Colonic mucosa (tissue), 4 donors: ENCODE measurements at places on chromosomes 2 and 18.

- H3K27me3 ChIP-seq = no peaks in the 10 kb centered on the region
- H3K36me3 ChIP-seq = no peaks in the 10 kb centered on the region
- no peak overlapping the region for H3K27ac ChIP-seq
- DNase-seq = no peak
Measured at GRCh38 chr2:170301626-170302025, 123.7 kb downstream of the MYO3B start.

DNA sequence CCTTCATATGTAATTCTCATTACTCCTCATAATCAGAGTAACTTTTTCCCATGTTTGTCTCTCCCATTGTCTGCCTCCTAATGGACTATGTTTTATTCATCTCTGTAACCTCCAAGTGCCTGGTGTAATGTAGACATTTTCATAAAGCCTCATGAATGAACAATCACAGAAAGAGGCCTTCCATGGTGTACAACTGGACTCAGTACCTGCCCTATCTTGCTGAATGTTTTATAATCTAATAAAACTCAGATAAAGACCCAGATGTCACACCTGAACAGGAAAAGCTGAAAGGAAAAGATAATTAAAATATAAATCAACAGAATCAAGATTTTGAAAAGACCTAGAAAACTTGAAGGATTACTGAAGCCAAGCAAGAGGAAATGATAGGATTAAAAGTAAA is 36.7 kb downstream of the RAB1A start:
- no peak overlapping the region for H3K4me3 ChIP-seq
- no peak for DNase-seq
- H3K4me1 ChIP-seq = no peaks in the 10 kb centered on the region

GRCh38 chr2:133109772-133110171 is 439.8 kb upstream of the LYPD1 start:
- H3K27ac ChIP-seq = no peak overlapping the region
- H3K27me3 ChIP-seq = no peaks in the 10 kb centered on the region
- no peak overlapping the region for H3K4me3 ChIP-seq
- no peak for DNase-seq

DNA sequence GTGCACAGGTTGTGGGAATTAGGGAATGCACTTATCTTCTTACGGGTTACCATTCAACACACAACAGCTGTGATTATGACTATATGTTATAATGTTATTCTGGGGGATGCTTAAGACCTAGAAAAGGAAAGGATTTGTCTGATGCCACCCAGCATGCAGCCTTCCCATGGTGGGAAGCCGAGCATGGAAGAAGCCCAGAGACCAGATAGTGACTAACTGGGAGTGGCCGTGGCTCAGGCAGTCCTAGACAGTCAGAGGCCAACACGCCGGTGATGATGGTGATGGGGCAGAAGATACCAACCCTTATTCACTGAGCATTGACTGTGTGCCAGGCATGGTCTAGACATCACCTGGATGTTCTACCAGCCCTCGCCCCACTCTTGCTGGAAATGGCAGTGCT is 35.9 kb downstream of the CYRIA start:
- H3K27me3 ChIP-seq = no peaks in the 10 kb centered on the region
- no peak overlapping the region for H3K4me3 ChIP-seq
- H3K36me3 ChIP-seq = no peaks in the 10 kb centered on the region
- H3K27ac ChIP-seq = no peak overlapping the region
- H3K4me1 ChIP-seq = no peaks in the 10 kb centered on the region

DNA sequence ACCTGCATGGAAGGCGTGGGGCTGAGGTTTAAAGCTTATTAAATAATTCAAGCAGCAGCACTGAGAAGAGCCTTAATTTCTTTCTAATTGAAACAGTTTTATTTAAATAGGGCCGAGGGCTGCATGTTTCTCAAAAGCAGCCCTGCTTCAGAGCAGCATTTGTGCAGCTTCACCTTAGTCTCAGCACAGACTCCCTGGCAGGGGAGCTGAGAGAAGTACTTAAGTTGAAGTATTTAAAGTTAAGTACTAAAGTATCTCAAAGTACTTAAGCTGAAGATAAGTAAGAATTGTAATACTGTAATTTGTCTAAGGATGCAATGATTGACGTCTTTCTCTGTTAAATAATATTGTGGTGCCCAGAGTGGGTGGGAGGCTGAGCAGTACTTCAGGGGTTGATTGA is 31.4 kb downstream of the IMPA2 start:
- peaks cover 29% of the 10 kb centered on the region for H3K4me1 ChIP-seq
- no peak overlapping the region for H3K4me3 ChIP-seq
- no peak for DNase-seq
